MV-4-11 (cell line): ENCODE measurements at places on chromosomes 7 and 10.
A peak's percentile ranks its signal among the peaks of the same experiment; 100 is the strongest.

DNA sequence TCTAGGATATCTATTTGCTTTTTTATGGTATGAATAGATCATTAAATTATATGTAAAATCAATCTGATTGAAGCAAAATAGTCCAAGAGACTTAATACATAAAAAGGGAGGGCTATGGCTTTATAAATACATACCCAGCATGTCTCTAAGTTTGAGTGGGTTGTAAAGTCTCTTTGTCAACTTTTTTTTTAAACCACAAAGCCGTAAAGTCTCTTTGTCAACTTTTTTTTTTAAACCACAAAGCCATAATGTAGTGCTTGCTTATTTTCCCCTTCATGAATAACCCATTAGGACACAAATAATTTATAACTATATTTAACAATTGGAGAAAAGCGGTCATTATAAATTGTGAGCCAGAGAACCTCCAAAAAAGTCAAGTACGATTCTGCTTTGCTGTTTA, 5.7 kb downstream of the HECTD2 start:
- DNase-seq: peak; percentile 23

- DNase-seq: no peak
Measured at GRCh38 chr10:124798364-124798763, 3.3 kb upstream of the ABRAXAS2 start.

GRCh38 chr10:43959364-43960134, 310.9 kb upstream of the ZNF32 start:
- DNase-seq: no peak

GRCh38 chr7:135709508-135709907, 18.5 kb downstream of the SLC13A4 start:
- no peak for DNase-seq

DNA sequence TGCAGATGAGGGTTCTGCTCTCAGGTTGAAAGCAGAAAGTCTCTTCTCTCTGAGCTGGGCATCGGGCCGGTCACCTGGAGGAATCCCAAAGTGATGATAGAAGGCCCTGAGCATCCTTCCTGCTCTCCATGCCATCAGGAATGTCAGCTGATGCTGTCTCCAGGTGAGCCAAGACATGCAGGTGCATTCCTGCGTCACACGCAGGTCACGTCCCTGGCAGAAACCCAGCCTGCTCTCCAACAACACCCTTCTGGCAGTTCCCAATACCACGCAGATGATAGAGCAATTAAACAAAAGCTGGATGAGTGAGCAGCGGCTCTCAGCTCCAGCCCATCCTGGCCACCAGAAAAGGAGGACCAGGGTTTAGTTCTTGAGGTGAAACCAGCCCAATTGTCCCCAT, 6.9 kb upstream of the WIPI2 start:
- no peak for DNase-seq

- DNase-seq: no peak
Measured at GRCh38 chr10:97046456-97047082, 139.2 kb downstream of the SLIT1 start.

GRCh38 chr7:5296611-5297226, 14.0 kb downstream of the SLC29A4 start:
- no peak for DNase-seq

- no peak for DNase-seq
Measured at GRCh38 chr10:63297941-63298340, 164.8 kb downstream of the NRBF2 start.

- no peak for DNase-seq
Measured at GRCh38 chr10:13632884-13633440, 46.2 kb downstream of the PRPF18 start.
